ENCODE measurements at places on chromosomes 2 and 18. TPM values are rescaled to one million over a fixed set of nuclear protein-coding genes. Genes with fewer than 3 reads are reported as not detected.

The LDLRAD4 gene
- 20.8 TPM for total RNA-seq

The UBE2E3 gene
- 105 TPM for total RNA-seq

The PKDCC gene
- 147 TPM for total RNA-seq

The MLPH gene
- total RNA-seq = 0.22 TPM

The SPHKAP gene
- total RNA-seq = 26.2 TPM

The ROCK1 gene
- total RNA-seq = 25.5 TPM

The RAMP1 gene
- 41.5 TPM for total RNA-seq

The DHX57 gene
- 20.6 TPM for total RNA-seq

The LRP1B gene
- 0.84 TPM for total RNA-seq

The LCT gene
- not detected for total RNA-seq

DNA sequence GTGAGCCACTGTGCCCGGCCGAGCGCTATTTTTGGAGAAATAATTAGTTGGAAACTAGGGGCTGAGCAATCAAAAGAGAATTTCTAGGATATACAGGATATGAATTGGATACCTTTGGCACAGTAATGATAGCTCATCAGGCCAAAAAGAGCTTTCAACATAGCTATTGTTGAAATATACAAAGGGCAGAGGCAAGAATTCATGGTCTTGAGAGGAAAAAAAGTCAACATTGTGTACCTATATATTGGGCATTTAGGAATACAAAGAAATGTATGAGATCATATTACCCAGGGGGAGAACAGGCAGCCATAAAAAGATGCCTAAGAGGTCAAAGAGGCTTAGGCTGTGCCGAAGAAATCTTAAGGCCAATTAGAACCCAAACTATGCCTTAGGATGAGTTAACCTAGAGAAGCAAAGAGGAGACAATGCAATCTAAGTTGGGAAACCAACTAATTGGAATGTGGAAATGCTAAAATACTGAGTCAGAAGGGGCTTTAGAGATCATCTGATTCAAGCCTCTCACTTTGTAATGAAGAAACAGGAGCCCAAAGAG, 99.0 kb downstream of the RBBP8 start:
- no peak for DNase-seq

DNA sequence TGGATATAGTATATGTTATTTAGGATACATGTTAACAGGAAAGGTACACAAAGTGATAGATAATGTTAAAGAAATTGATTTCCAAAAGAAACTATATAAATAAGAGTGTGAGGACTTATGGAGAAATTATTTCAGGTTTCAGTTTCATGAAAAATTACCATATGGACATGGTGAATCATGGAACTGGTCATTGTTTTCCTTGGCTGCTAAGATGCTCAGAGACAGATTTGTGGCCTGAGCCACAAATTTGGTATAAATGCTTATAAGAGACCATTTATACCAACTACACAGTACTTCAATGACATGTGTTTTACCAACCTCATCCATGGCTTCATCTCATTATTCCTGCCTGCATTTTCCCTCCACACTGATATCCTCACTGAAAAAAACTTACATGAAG, 188.1 kb downstream of the FMNL2 start:
- no peak for DNase-seq

DNA sequence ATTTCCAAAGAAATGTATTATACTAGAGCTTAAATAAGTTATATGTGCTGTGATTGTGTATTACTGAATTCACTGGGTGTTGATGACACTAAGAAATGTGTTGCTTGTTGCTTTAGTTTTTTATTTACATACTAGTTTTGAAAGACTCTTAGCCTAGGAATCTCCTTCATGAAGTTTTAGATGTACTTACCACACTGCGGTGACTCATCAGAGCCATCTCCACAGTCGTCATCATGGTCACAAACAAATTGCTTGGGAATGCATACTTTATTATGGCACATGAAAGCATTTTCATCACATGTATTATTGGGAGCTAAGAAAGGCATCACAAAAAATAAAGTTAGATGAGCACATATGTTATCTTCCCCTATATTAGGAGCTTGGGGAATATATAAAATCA, 1624.2 kb downstream of the LRP1B start:
- no peak for DNase-seq

- DNase-seq = no peak
Observed at GRCh38 chr18:8424481-8424880, 184.8 kb upstream of the RAB12 start.

GRCh38 chr18:1840878-1841277, 730.4 kb downstream of the METTL4 start:
- no peak for DNase-seq

DNA sequence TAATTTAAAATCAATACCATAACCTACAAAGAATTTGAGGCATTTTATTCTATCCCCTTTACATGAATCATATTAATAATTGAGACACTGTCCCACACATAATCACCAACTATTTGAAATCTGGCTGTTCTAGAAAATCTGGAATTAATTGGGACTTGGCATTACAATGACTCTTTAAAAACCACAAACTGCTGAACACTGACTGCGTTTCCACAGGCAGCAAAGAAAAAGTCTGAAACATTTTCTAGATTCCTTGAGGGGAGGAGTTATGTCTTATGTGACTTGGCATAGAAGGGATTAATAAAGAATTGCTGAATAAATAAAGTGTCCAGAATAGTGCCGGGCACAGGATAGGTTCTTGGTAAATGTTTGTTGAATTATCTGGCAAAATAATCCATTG, 61.4 kb downstream of the GPR39 start:
- DNase-seq = peak; percentile 40

GRCh38 chr2:217854684-217855420, 147.9 kb downstream of the TNS1 start:
- DNase-seq = no peak

DNA sequence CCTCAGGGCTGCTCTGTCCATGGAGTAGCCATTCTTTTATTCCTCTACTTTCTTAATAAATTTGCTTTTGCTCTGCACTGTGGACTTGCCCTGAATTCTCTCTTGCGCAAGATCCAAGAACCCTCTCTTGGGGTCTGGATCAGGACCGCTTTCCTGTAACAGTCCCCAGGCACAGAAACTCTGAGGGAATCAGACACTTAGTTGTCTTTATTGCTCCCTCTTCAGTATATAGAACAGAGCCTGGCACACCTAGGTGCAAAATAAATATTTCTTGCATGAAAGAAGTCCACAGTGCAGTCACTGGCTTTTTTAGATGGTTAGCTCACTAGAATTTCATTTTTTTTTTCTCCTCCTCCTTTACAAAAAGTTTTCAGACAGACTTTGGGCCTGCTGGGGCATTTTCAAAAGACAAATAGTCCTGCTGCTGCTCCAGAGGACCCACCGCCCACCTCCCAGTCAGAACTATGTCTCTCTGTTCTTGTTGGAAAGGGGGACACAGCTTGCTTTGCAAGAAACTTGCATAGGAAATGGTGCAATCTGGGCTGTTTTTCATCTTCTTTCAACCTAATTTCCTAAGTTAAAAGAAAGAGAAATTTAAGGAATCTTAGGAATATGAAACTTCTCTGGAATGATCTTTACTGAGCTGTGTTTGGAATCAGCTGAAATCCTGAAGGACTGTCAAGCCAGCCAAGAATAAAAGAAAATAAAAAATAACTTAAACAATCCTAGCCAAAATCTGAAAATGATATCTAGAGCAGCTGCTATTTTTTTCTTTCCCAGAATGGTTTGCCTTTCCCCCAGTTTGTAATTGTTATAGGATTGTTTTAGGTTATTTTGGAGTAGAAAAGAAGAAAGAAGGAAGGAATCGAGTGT, 31.7 kb upstream of the MAP4K3 start:
- peak; percentile 90 for DNase-seq

DNA sequence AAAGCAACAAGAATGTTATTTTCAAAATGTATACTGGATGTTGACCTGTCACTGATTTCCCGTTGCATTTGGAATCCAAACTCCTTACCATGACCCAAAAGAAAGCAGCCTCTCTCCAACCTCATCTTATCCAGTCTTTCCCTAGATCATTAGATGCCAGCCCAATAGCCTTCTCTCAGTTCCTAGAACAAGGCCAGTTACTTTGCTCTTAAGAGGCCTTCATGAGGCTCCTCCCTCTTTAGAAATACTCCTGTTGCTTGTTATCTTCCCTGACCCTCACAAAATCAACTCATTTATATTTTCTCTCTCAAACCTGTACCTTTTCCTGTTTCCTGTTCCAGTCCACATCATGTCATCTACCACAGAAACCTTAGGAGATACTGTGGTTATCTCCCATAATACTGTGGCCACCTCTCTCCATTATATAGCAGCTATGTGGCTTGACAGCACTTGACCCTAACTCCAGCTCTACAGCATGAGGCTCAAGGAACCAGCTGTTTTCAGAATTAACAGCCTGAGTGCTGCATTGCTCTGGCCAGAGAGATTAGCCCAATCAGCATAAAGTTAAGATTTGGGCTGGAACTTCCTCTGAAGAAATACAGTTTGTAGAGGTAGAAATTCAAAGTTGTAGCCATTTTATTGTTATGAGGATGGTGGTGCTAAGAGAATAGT, 22.8 kb downstream of the SRBD1 start:
- DNase-seq = no peak

GRCh38 chr2:52934323-52934898, 833.2 kb upstream of the CHAC2 start:
- DNase-seq = peak; percentile 67

DNA sequence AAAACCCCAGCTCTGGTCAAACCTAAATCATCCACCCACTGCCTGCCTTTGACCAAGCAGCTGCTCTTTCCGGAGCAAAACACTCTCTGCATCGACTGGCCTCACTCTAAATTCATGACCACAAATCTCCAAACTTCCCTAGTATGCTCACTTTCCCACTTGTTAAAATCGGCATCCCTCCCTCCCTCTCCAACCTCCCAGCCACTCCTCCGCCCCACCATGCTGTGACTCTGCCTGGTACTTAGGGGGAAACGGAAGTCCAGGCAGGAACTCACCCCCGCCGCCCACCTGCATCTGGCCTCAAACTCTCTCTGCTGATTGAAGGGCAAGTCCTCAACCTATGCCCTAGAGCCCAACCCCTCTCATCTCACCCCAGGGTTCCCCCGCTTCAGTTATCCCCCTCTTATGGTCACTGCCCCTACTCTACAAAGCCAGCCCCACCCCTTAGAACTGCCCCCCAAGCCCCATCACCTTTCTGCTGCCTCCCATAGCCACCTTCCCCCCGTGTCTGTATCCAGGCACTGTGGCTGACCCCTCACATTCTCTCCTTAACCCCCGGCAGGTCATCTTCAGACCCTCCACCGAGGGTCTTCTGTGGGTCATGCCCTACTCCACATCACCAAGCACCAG, 3.8 kb upstream of the ADRA2B start:
- DNase-seq = no peak

DNA sequence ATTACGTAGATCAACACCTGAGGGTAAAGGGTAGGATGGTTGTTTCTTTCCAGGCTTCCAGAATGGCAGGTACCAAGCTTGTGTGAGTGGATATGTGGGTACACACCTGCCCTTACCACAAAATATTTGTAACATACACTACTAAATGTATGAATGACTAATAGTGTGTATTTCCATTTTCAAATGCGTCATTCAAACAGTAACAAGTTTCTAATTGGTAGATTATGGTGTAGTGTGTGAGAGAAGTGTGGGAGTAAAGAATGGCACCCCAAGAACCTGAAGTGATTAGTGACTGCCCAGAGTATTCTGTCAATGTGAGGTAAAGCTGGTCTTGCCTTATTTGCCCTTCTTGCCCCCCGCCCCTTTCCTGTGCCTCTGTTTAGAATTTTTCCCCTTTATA, 21.1 kb downstream of the AGPS start:
- no peak for DNase-seq

DNA sequence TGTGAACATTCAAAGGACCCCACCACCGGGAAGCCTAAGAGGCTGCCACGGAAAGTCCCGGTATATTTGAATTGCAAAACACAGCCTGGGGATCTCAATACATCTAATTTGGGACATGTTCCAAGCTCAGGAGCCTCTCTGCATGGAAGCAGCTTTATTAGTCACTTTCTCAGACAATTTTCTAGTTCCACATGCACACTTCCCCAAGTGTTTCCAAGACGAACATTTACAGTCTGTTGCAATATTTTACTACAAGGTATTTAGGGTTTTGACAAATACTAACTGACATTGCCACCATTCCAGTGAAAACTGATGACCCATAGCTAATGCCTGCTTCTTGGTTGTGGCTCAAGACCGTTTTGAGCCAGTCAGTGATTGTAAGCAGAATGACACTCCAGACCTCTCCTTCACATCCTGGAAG, 145.3 kb downstream of the NCKAP5 start:
- peak; percentile 38 for DNase-seq

DNA sequence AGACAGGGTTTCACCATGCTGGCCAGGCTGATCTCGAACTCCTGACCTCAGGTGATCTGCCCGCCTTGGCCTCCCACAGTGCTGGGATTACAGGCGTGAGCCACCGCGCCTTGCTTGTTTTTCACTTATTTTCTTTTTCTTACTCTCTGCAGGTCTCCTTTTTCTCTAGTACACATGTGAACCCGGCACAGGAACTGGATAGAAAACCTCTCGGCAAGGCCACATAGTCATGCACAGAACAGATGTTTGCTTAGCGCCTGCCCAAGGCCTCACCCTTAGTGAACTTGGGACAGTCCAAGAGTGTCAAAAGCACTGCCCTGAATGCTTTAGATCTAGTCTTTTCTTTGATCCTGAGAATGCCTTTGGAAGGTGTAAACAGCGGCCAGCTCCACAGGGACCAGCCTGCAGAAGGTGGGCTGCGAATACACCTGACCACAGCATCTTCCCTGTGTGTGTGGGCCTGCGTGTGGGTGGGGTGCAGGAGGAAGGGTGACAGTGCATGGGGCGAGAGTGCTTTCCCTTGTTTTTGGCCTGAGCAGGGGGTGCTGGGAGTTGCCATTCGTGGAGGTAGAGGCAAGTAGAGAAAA, 27.0 kb downstream of the IMPA2 start:
- DNase-seq = no peak

- DNase-seq = no peak
Observed at GRCh38 chr2:33342705-33343104, 133.7 kb upstream of the RASGRP3 start.

DNA sequence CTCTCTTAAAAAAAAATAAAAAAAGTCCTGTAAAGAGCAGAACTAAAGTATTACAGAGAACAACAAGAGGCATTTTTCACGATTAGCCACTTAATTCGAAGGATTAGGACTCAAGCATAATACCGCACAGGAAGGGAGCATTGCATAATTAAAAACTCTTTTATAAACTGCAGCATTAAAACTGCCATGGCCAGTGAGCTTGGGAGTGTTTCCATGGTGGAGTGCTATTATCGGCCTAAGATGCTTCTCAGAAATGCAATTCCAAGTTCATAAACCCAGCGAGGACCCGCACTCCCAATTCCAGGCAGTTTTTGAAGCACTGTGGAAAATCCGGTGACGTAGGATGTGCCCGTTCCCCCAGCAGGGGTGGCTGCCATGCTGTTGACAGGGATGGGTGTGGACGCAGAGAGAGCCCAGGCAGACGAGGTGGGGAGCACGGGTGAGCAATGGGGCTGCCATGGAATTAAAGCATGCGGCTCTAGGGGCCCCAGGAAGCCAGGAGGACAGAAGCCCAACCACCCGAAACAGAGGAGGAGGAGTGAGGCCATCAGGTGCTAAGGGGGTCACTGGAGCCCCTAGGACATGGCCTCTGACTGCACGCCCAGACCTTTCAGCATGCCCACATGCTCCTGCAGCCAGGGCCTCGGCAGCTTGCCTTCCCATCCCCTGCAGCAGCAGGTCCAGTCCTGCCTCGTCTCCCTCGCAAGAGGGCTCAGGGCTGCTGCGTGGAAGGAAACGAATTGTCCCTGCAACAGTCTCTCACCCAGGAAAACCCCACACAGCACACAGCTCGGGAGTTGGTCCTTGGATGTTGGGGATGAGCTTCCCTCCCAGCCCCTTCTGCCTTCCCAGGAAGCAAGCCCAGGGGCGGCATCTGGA, 233.4 kb downstream of the NDUFA10 start:
- DNase-seq = no peak
